ENCODE measurements at places on chromosomes 4 and X.

GRCh38 chr4:112031712-112032328 is 113.4 kb upstream of the FAM241A start:
- peak; percentile 58 for DNase-seq

DNA sequence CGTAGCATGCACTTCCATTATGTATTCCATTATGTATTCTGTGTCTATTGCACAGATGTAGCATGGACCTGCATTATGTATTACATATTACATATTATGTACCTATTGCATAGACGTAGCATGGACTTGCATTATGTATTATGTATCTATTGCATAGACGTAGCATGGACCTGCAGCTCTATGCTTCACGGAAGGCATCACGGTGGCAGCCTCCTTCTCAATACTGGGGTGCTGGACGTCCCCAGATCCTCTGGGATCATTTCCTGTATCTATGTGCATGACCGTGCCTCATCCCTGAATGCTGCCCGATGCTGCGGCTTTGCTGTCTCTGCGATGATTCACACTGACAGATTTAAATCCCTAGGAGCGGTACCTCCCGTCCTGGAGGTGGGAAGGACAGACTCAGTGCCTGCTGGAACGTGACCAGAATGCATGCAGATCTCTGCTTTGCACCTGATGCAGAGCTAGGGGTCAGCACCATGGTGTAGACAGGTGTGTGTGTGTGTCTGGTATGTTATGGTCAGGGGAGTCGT is 317.5 kb downstream of the DHRSX start:
- peak; percentile 4 for DNase-seq

GRCh38 chr4:128653527-128654444 is 155.7 kb upstream of the JADE1 start:
- DNase-seq = peak; percentile 14

- DNase-seq = peak; percentile 82
Measured at GRCh38 chr4:13918991-13919441, 291.5 kb upstream of the BOD1L1 start.

DNA sequence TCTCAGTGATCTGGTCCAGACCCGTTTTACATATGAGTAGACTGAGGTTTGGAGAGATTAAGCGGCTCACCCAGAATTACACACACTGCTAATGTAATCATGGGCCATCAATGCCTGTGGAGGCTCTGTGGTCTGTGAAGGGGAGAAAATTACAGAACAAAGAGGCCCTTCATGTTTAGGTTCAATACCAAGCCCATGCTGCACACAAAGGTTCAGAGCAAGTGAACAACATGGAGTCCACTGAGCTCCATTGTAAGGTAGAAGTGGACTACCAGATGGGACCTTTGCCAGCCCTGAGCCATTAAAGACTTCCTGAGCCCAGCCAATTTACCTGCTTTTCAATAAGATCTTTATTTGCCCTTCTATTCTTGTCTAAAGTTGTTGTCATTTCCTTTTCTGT is 109.8 kb downstream of the LUZP4 start:
- no peak for DNase-seq
